H9 (cell line): ENCODE measurements at places on chromosomes 1 and 21. TPM values are rescaled to one million over a fixed set of nuclear protein-coding genes. Genes with fewer than 3 reads are reported as not detected.

DNA sequence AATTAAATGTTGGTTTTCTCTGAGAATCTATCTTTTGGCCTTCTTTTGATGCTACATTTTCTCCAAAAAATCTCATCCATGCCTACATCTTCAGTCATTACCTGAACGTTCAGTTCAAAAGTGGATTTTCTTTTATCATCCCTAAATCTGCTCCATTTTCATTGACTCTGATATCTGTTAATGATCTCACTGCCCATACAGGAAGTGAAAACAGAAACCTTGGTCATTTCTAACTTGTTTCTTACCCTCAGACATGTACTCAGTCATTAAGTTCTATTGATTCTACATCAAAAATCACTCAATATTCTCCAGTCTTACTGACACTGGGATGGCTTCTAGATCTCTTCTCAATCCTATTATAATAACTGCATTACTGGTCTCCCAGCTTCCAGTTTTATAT lies 22.7 kb downstream of the PRKACB start:
- no peaks in the 10 kb centered on the region for H3K27me3 ChIP-seq
- no peaks in the 10 kb centered on the region for H3K4me1 ChIP-seq
- no peak overlapping the region for H3K27ac ChIP-seq
- H3K36me3 ChIP-seq, result no peaks in the 10 kb centered on the region; the same call in 1 of the 2 replicates

GRCh38 chr1:37040773-37041172 lies 6.5 kb upstream of the GRIK3 start:
- H3K4me3 ChIP-seq, result no peak overlapping the region
- H3K4me1 ChIP-seq, result peaks cover 24% of the 10 kb centered on the region
- H3K27me3 ChIP-seq, result no peaks in the 10 kb centered on the region; the same call in 1 of the 2 replicates
- H3K36me3 ChIP-seq, result no peaks in the 10 kb centered on the region

DNA sequence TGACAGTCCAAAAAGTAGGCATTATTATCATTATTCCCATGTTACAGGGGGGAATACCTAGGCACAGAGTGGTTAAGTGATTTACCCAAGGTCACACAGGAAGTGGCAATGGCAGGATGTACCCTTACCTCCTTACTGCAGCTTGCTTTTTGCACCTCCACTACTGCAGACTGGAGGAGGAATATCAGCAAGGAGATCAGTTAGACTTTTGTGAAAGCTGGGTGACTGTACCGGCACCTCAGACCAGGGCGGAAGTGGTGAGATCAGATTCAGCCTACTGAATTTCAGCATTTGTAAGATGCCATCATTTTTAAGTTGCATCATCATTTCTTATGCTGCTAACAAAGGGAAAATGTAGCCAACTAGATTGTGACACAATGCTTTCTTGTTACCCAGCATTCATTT lies 4.5 kb downstream of the ADARB1 start:
- no peak for DNase-seq
- no peak overlapping the region for H3K27ac ChIP-seq
- H3K36me3 ChIP-seq, result no peaks in the 10 kb centered on the region; the same call in 2 of the 3 replicates
- H3K4me3 ChIP-seq, result no peak overlapping the region

- H3K27me3 ChIP-seq, result no peaks in the 10 kb centered on the region
- H3K27ac ChIP-seq, result no peak overlapping the region
- no peak overlapping the region for H3K4me3 ChIP-seq
- H3K4me1 ChIP-seq, result peaks cover 2% of the 10 kb centered on the region; the same call in 1 of the 2 replicates
Measured at GRCh38 chr1:60280256-60280655, 206.7 kb upstream of the C1orf87 start.

- no peak for DNase-seq
- no peaks in the 10 kb centered on the region for H3K27me3 ChIP-seq
- no peak overlapping the region for H3K4me3 ChIP-seq
- no peaks in the 10 kb centered on the region for H3K4me1 ChIP-seq
- no peaks in the 10 kb centered on the region for H3K36me3 ChIP-seq
Measured at GRCh38 chr1:165036403-165036802, 320.1 kb downstream of the LMX1A start.

DNA sequence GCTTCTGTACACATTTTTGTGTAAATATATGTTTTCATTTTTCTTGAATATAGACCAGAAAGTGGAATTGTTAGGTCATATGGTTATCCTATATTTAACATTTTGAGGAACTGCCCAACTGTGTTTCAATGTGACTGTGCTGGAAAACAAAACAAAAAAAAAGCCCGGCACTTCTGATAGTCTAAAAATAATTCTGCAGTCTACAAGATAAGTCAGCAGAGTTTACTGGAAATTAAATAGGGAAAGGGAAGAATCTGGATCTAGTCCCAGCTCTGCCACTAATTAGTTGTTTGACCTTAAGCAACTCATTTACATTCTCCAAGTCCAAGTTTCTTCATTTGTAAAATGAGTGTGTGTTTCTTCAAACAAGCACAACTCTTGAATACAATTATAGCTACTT lies 869.1 kb upstream of the B3GALT2 start:
- DNase-seq, result no peak
- no peak overlapping the region for H3K4me3 ChIP-seq
- no peaks in the 10 kb centered on the region for H3K27me3 ChIP-seq

- no peaks in the 10 kb centered on the region for H3K4me1 ChIP-seq
- no peak for DNase-seq
- H3K4me3 ChIP-seq, result no peak overlapping the region
- peaks cover 6% of the 10 kb centered on the region for H3K36me3 ChIP-seq
- no peaks in the 10 kb centered on the region for H3K27me3 ChIP-seq
Measured at GRCh38 chr1:92876351-92876750, 44.5 kb downstream of the RPL5 start.

GRCh38 chr1:115261496-115261895 lies 76.6 kb downstream of the NGF start:
- H3K27me3 ChIP-seq, result no peaks in the 10 kb centered on the region
- H3K4me3 ChIP-seq, result no peak overlapping the region
- DNase-seq, result no peak
- H3K36me3 ChIP-seq, result peaks cover 7% of the 10 kb centered on the region

- H3K27ac ChIP-seq, result no peak overlapping the region
- no peaks in the 10 kb centered on the region for H3K27me3 ChIP-seq
- no peaks in the 10 kb centered on the region for H3K36me3 ChIP-seq
- no peak overlapping the region for H3K4me3 ChIP-seq
- no peak for DNase-seq
- H3K4me1 ChIP-seq, result no peaks in the 10 kb centered on the region
Measured at GRCh38 chr1:206100226-206100815, 16.9 kb downstream of the AVPR1B start.

The HSPB7 gene
- total RNA-seq, result not detected in 2 replicates

The KCNAB2 gene
- total RNA-seq, result 7.8 and 8.3 TPM in 2 replicates

The TOR1AIP2 gene
- total RNA-seq, result 71.0 and 73.9 TPM in 2 replicates

The CD2 gene
- not detected in 2 replicates for total RNA-seq

The S100A14 gene
- 0.63 and 0.66 TPM in 2 replicates for total RNA-seq

The AADACL3 gene
- total RNA-seq, result 0.22 and 0.35 TPM in 2 replicates

The TSPEAR gene
- total RNA-seq, result 1.2 and 1.3 TPM in 2 replicates

The GUCA2A gene
- total RNA-seq, result not detected in 2 replicates

The TDRD5 gene
- total RNA-seq, result 0.33 and 0.64 TPM in 2 replicates

The OPTC gene
- total RNA-seq, result 0.68 and 1.1 TPM in 2 replicates
